Heart left ventricle (tissue), 16 donors: ENCODE measurements at places on chromosomes 2 and 18. TPM values are rescaled to one million over a fixed set of nuclear protein-coding genes. Genes with fewer than 3 reads are reported as not detected.

DNA sequence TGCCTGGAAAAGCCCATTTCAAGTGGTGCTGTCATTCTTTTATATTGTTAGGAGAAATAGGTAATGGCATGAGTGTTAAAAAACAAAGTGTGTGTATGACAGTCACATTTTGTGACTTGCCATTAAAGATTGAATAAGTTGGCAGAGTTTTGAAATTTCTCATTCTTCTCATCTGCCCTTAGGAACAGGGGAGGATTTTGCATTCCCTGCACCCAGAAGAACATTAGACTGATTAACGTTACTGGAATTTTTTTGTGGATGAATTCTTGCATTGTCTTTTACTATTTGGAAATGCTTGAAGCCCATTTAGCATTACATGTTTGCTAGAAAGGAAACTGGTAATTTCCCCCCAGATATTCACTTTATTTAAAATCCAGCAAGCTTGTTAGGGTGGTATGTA is 162.2 kb downstream of the BABAM2 start:
- DNase-seq: no peak

DNA sequence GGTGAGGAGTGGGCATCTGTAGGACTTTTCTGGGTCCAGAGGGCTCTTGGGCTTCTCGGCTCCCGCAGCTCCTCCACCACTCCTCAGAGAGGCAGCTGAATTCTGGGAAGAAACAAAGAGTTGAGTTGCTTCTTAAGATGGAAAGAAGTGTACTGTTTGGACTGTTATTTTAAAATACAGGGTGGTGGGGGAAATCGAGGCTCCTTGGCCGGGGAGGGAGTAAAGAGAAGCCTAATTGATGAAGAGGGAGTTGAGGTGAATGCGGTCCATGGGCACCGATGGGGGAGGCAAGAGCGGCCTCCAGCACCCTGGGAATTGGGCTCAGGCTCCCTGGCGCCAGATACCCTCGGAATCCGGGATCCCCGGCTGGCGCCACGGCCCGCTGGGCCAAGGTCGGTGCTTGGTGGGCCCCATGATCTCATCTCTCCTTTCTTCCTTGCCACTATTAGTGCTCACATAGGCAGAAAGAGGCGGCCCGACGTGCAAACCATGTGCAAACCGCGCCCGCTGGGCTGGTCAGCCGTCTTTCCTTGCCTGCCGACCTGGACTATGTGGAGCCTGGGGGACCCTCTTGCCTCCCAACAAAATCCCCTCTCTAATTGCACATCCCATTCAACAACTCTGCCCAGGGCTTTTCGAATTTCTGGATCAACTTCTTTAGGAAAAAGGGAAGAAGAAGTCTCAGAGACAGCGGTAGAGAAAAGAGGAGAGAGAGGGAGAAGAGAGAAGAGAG is 604 bp upstream of the SIX3 start:
- no peak for DNase-seq

SH3RF3 gene
- 15.7 TPM for polyA plus RNA-seq

HOXD8 gene
- polyA plus RNA-seq: 0.21 TPM
